ENCODE measurements at places on chromosomes 16 and 17.
A peak's percentile ranks its signal among the peaks of the same experiment; 100 is the strongest.

GRCh38 chr17:72342061-72342460, 221.2 kb downstream of the SOX9 start:
- no peak for DNase-seq

DNA sequence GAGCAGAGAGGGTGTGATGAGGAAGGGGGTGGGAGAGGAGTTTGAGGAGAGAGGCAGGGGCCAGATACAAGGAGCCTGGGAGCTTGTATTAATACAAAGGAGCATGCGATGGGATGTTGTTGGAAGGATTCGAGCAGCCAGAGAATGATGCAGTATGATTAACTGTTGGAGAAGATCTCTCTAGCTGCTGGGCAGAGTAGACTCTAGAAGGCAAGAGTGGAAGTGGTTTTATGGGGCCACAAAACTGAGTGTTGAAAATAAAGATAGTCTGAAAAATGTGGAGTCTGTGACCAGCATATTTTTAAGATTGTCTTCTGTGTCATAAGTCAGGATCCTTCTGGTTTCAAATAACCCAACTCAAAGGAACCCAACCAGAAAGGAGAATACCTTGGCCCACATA, 98.3 kb downstream of the MSI2 start:
- DNase-seq = no peak

DNA sequence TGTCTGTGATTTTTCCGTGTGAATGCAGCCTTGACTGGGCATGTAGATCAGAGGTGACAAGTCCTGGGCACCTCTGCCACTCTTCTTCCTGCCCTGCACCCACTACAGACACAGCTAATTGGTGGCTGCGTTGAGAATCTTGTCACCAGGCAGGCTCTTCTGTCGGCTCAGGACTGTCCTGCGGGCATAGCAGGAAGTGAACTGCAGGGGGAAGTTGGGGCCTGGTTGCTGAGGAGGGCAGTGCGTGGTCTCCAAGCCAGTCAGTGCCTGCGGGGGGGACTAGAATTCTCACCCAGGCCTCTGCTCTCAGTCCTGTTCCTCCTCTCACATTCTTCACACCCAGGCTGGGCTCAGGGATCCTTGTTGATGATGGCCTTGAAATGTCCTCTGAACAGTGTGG, 50.5 kb downstream of the JPH3 start:
- DNase-seq = no peak

DNA sequence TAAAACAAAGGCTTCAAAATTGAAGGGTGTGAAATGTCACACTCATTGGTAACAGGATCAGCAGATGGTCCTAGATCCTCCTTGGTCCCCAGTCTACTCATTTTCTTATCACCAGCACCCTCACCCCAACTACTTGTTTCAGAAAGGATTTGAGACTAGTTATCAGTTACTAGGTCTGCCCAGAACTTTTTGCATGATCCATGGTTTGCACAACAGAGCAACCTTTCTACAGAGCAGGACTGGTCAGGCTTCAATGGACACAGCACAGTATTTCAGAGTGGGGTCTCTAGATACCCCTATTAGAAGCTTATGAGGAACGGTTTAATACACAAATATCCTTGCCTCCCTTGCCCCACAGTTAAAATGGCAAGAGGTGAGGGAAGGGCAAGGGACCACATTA, 25.6 kb downstream of the TTC19 start:
- no peak for DNase-seq

GRCh38 chr16:81499576-81500380, 55.2 kb downstream of the CMIP start:
- no peak for DNase-seq

- DNase-seq = no peak
Observed at GRCh38 chr16:88317613-88317965, 65.2 kb upstream of the ZNF469 start.

DNA sequence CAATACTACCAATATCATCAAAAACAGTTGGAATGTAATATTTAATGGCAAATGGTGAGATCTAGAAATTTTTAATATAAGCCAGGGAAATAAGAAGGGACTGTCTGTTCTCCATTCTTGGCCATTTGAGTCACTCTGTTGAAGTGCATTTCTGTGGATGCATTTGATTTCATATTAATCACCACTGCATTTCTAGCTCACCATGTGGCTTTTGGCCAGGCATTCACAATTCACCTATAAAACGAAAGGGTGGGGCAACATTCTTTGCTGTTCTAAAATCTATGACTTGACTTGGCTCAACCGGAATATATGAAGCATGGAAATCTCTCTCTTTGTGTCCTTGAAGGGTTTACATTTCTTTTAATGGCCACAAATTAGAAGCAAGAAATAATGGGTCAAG, 483.0 kb downstream of the SLC39A11 start:
- DNase-seq = no peak

- peak; percentile 21 for DNase-seq
Observed at GRCh38 chr17:15651583-15652110, 32.1 kb upstream of the FBXW10B start.

DNA sequence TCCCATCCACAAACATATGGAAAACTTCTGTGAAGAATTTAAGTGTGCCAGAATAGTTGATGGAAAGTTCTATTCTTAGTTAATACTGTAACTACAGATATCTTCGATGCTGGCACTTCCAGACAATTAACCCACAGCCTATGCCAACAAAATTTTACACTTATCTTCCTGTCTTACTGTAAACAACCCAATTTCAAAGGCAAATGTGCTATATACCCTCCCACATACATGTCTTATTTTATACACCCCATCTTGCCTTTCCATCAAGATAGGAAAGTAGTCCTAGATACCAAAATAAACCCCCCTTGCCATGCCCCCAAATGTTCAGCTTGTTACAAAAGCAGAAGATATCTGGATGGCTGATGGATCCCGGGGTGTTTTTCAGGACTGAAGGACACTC, 306.3 kb downstream of the SLC39A11 start:
- no peak for DNase-seq

DNA sequence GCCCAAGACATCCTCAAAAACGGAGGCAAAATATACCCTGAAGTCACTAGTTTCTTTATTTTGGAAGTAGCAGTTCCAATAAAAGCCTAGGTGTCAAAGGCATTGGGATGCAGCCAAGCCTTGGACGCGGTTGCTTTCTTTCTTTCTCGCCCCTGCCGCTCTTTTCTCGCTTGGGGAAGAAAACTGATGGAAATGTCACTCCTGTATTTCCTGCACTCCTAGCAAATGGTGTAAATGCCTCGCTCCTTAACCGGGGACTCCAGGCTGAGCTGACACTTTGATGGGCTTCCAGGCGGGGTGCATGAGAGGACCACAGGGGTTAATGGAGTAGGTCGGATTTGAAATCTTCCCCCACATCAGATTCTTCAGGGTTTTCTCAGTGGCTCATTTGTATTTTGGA, 114.1 kb downstream of the FOXL1 start:
- no peak for DNase-seq

GRCh38 chr16:2955779-2956578, 8.1 kb upstream of the KREMEN2 start:
- no peak for DNase-seq

DNA sequence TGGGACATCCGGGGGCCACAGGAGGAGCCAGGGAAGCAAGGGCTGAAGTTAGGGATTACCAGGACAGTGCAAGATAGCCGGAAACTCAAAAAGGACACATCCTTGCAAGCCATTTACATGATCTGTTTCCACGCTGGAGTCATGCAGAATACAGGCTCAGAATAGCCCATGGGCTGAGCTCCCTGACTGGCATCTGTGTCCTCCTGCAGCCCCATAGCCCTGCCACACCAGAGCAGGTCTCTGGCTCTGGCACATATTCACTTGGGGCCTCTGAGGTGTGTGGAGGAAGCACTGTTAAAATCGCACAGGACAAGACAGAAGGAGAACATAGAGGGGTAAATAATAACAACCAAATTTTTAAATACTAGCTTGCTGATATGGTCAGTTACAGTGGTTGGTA, 65.8 kb downstream of the ELAC2 start:
- no peak for DNase-seq

DNA sequence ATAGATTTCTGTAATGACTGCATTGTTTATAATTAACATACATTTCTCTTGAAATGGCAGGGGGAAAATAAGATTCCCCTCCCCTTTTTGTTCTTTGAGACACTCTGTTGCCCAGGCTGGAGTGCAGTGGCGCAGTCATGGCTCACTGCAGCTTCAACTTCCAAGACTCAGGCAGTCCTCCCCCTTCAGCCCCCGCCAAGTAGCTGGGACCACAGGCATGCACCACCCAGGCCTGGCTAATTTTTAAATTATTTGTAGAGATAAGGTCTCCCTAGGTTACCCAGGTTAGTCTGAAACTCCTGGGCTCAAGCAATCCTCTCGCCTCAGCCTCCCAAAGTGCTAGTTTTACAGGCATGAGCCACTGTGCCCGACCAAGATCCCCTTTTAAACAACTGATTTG, 67.7 kb downstream of the KATNIP start:
- DNase-seq = no peak

DNA sequence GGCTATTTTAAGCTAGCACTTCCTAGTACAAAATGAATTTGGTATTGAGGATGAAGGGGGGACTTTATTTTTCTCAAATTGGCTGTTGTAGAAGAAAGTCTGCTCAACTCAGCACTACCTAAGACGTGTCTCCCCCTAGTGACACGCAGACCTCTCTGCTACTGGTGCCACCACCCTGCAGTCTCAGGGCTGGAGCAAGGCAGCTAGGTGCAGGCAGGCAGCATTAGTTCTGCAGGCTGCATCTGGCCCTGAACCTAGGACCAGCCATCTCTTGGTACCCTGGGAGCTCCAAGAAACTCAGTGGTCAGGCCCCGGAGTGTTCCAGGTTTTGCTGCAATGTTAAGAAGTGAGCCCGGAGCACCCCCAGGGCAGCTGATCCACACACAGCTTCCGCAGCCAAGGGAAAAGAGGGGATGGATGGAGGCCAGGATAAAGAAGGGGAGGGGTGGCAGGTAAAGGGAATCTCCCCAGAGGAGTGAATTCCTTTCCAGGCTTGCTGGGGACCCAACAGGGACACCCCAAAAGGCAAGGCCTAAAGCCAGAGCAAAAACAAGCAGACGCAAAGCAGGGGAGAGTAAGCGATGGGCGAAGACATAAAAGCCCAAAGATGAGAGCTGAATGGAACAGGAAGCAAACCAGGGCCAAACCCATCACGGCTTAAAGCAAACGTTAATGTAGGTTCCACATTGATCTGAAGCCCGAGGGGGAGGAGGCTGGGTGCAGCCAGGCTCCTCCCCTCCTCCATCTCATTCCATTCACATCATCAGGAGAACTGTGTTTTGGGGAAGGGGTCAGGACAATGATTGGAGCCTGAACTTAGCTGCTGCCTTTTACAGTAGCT, 200.5 kb downstream of the ZFHX3 start:
- DNase-seq = no peak

GRCh38 chr17:13554231-13554630, 47.5 kb downstream of the HS3ST3A1 start:
- DNase-seq = no peak

DNA sequence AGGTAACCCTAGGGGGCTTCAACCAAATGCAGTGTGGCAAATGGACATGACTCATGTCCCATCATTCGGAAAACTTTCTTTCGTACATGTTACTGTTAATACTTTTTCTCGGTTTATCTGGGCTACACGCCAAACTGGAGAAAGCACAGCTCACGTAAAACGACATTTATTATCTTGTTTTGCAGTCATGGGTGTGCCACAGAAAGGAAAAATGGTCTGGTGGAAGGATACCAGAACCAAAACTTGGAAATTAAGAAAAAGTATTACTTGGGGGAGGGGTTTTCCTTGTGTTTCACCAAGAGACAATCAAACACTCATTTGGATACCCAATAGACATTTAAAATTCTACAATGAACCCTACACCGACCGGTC, 23.6 kb downstream of the ALOX15B start:
- DNase-seq = no peak

- no peak for DNase-seq
Observed at GRCh38 chr16:88067530-88068411, 116.5 kb downstream of the BANP start.

GRCh38 chr16:75003931-75004330, 5.1 kb downstream of the ZNRF1 start:
- no peak for DNase-seq

DNA sequence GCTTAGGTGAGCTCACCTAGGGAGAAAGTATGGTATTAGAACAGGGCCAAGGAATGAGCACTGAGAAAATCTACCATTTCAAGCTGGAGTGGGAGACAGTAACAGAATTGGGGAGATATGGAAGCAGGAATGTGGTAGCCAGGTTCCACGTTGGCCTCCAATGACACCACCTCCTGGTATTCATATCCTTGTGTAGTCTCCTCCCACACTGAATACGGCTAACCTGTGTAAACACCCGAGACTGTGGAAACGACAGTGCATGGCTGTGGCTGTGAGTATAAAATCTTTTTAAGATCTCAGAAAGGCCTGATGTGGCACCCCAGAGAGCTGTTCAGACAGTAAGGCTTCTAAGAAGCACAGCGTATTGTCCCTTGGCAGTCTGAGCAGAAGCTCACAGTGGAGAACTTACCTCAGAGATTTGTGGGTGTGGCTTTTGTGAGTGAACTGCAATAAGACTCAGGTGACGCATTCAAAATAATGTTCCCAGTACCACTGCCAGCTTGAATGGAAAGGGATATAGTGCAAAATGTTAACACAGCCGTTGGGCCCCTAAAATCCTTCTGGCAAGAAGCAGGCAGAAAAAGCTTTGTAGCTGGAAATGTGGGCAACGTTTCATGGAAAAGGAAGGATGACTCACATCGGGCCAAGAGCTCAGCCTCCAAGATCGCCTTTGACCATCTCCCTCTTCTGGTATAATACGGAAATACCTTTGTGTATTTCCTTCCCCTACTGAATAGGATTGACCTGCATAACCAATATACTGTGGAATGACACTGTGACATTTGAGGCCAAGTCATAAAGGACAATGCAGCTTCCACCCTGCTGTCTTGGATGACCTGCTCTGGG, 14.4 kb downstream of the SDR42E1 start:
- no peak for DNase-seq

GRCh38 chr17:3813171-3813570, 12.2 kb upstream of the ITGAE start:
- DNase-seq = no peak

GRCh38 chr17:42531455-42532354, 4.3 kb upstream of the NAGLU start:
- DNase-seq = peak; percentile 45

GRCh38 chr16:88130016-88130415, 178.8 kb downstream of the BANP start:
- no peak for DNase-seq

GRCh38 chr17:64739316-64740058, 77.4 kb upstream of the SMURF2 start:
- no peak for DNase-seq

GRCh38 chr17:75844530-75845057, 390 bp upstream of the UNC13D start:
- DNase-seq = no peak

DNA sequence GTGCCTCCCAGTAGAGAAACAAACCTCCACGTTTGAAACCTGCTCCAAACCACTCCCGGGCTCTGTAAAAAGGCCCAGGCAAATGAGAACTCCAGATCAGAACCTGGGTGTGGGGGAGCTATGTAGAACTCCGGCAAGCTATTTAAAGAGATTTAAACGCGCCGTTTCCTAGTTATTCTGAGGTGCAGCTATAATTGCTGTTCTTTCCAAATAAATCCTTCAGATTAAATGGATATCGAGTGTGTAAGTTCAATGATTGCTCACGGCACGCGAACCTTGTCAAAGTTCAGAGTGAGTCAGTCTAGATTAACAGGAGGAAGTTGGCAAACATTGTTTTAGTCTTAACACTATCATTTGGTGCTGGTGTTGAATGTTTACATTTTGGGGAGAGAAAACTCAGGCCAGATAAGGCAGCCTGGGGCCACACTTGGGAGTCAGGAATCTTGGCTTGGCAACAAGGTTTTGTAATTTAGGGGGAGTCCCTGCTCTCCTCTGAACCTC, 92.9 kb upstream of the SALL1 start:
- DNase-seq = no peak

- no peak for DNase-seq
Observed at GRCh38 chr16:79844603-79845002, 244.1 kb upstream of the MAF start.

Measured in CD4-positive, alpha-beta T cell treated with Interleukin-15 for 4 hours (primary cell).